ENCODE measurements at places on chromosomes 3 and 15. TPM values are rescaled to one million over a fixed set of nuclear protein-coding genes. Genes with fewer than 3 reads are reported as not detected.

DNA sequence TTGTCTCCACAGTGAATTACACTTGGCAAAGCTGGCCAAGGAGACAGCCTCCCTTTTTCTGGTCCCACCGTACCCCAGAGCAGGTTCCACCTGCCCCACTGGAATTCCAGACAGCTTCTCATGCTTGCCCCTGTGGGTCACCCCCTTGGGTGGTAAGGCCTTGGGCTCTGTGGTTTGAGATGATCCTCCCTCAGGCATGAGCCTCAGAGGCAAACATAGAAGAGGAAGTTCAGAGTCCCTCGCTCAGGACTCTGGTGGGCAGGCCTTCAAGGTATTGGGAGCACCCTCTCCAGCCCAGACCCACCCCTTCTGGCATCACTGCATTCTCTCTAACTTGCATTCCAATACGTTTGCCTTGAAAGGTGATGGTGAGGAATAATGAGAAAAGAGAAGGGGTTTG lies 17.6 kb upstream of the UBA7 start:
- DNase-seq = no peak
- H3K27me3 ChIP-seq = no peaks in the 10 kb centered on the region
- no peak overlapping the region for H3K4me3 ChIP-seq
- H3K4me1 ChIP-seq = no peaks in the 10 kb centered on the region
- peaks cover 56% of the 10 kb centered on the region for H3K36me3 ChIP-seq

GRCh38 chr3:1783995-1784394 lies 314.7 kb upstream of the CNTN4 start:
- H3K36me3 ChIP-seq = no peaks in the 10 kb centered on the region
- H3K27ac ChIP-seq = no peak overlapping the region
- H3K4me3 ChIP-seq = no peak overlapping the region
- H3K4me1 ChIP-seq = no peaks in the 10 kb centered on the region
- no peaks in the 10 kb centered on the region for H3K27me3 ChIP-seq

GRCh38 chr15:77866186-77866585 lies 211.3 kb downstream of the TBC1D2B start:
- no peaks in the 10 kb centered on the region for H3K36me3 ChIP-seq
- DNase-seq = no peak
- H3K27me3 ChIP-seq = peaks cover 71% of the 10 kb centered on the region
- H3K4me3 ChIP-seq = no peak overlapping the region

DNA sequence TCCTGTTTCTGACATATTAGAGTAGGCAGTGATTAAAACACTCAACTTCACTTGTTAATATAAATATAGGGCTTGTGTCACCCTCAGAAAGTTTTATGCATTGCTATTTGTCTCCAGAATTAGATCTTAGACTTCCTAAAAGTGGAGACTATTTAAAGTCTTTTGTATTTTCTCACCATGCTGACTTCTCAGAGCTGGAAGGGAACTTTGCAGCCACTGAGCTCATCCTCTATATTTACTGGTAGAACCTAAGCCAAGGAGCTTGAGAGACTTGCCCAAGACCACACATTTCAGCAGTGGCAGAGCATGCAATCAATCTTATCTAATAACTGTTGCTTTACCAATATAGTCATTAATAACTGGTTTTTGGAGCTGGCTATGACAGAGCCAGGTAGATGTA lies 53.2 kb downstream of the STAC start:
- DNase-seq = no peak
- no peak overlapping the region for H3K4me3 ChIP-seq
- H3K27ac ChIP-seq = no peak overlapping the region
- H3K36me3 ChIP-seq = no peaks in the 10 kb centered on the region
- no peaks in the 10 kb centered on the region for H3K27me3 ChIP-seq
- H3K4me1 ChIP-seq = no peaks in the 10 kb centered on the region

The CYP11A1 gene
- total RNA-seq = 0.16 TPM

The CELF6 gene
- not detected for total RNA-seq

The BCL2A1 gene
- total RNA-seq = not detected

The TTLL13 gene
- 0.11 TPM for total RNA-seq

The MAN2A2 gene
- 116 TPM for total RNA-seq
